ENCODE measurements at places on chromosomes 7 and 10.

GRCh38 chr10:118746246-118746645 is 8.5 kb downstream of the CACUL1 start:
- DNase-seq, result no peak

GRCh38 chr7:42614636-42615035 is 297.2 kb downstream of the C7orf25 start:
- no peak for DNase-seq

DNA sequence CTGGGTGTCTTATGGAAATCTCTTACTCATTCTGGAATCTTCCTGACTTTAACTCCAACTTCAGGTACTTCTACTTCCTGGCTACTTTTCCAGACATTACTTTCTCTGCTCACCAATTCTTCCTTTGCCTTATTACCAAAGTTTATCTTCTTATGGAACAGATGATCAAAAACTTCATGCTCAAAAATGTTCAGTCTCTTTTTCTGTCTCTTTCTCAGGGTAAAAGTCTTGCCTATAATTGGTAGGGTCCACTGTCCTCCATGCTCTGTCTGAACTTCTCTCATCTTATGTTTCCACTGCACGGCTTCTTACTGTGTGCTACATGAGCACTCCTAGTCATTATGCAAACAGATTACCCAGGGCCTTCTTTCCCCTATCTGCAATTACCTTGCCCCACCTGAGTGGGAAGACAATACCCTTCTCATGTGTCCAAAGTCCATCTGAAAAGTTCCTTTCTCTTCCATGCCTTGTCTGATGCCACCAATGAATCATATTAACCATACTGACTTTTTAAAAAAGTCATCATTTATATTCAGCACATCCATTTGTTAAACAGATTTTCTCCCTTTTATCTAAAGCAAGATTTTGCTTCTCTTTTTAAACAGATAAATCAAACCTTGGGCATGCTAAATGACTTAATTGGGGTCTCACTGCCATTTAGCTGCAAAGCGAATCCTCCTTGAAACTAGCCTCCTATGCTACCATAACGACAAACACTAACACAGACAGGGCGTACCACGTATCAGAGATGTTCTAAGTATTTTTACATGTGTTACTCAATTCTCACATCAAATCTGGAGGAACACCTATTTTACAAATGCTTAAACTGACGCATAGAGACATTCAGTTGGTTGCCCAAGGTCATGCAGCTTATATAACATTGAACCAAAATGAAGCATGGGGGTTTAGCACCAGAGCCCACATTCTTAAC is 48.8 kb downstream of the SEMA3C start:
- no peak for DNase-seq

- no peak for DNase-seq
Observed at GRCh38 chr10:101725296-101726114, 30.5 kb upstream of the FBXW4 start.

GRCh38 chr10:9045311-9045710 is 990.8 kb downstream of the GATA3 start:
- DNase-seq, result no peak

GRCh38 chr7:138066954-138067394 is 9.3 kb upstream of the AKR1D1 start:
- DNase-seq, result no peak

DNA sequence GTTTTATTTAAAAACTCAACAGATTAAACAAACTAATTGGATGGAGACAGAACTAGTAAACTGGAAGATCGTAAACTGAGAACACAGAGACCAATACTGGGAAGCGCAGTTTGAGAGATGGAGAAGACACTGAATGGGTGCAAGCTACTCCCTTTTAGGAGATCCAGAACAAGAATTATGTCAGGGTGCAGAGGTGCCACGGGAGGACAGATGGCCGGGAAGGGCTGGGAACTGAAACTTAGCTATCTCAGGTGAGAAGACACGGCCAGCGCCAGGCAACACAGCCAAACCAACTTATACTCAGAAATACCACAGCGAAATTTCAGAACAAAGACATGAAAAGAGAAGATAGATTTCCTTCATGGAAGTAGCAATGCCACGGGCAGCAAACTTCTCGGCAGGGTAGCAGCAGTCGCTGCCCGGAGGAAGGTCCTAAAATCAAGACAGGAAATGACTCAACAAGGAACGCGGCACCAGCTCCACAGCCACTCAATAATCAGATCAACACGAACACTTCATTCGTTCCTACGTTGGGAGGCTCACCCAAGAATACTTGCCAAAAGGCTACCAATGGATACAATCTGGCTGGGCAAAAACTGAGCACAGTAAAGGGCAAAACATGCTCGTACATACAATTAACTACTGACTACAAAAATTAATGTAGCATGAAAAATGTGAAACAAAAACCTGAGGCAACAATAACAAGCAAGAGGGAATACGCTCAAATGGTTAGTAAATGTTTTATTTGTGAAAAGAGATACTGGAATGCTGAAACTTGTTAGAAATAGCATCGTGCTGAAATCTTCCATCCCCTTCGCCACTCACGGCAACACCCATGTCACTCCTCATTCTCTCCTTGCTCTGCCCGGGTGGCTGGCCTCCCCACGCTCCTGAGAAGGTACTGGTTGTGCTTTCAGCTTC is 2.2 kb upstream of the LRRC27 start:
- no peak for DNase-seq

DNA sequence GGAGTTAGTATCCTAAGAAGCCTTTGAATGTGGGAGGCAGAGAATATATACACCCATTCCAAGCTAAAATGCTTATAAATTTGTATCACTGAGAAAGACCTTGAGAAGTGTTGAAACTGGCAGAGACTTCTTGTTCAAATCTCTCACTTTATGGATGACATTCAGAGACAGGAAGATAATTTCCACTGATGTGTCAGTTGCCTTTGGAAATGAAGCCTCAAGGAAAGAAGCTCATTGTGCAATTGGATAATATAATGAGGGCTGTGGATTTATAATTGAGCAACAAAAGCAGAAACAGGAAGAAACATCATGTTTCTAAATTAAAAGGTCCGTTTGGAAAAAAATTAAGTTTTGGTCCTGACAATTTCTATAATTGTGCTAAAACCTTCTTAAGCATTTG is 789.9 kb upstream of the IGFBP3 start:
- DNase-seq, result no peak

DNA sequence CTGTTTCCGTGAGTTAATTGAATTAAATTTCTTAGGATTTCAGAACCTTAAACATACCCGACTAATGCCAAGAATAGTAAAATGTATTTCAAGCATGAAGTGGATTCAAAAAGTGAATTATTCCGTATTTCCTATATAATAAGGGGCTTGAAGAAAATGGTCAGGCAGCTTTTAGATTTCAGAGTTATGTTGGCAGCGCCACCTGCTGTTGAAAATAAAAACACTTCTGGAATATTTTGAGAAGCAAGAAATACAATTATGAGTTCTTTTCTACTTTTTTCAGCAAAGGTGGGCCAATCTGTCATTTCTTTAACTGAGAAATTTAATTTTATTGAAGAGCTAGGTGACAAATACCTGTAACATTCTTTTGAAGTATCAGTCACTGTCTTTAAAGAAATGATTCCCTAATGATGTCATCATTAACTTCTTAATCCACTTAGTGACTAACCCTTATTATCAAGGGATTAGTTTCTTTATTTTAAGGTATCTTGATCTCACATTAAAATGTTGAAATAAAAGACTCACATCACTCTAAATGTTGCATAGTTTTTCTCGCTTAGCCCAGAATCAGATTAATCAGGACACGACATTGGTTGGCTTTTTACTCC is 36.6 kb upstream of the AGR3 start:
- DNase-seq, result no peak

- DNase-seq, result no peak
Observed at GRCh38 chr10:77087366-77087765, 550.2 kb downstream of the KCNMA1 start.

DNA sequence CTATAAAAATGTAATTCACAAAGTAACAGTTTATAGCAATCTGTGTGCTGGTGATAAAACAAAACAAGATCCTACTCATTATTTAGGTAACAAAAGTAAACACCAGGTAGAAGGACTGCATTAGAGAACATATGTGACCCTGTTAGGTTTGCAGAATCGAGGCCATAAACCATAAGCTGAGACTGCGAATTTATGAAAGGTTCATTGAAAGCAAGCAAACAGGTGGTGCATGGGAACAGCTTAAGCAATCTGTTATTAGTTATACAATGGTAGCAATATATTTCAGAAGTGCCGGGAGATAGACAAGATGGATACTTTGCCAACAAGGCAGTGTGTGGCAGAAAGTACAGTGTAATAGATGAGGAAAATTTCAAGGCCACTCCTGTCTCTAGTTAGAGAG is 23.5 kb upstream of the FAM133B start:
- DNase-seq, result no peak

GRCh38 chr7:127946847-127947246 is 84.4 kb downstream of the LRRC4 start:
- no peak for DNase-seq

DNA sequence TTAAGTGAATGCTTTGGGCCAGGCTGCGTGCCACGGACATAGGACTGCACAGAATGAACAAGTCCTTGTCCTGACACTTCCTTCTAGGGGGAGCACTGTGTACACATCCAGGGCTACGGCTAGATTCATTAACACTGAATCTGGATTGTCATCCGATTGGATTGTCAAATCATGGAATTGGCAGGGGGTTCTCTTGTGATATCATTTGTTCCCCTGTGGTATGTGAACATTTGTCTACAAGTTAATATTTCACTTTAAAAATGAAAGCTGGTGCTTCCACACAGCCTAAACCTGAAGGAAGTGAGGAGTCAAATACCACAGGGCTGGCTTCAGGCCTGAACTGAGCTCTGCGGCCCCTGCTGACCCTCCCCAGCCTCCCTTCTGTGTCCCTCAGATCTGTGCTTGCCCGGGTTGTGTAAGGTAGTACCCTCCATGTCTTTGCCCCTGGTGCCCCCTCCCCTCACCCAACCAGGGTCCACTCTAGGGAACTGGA is 75.6 kb downstream of the SNX10 start:
- DNase-seq, result no peak

DNA sequence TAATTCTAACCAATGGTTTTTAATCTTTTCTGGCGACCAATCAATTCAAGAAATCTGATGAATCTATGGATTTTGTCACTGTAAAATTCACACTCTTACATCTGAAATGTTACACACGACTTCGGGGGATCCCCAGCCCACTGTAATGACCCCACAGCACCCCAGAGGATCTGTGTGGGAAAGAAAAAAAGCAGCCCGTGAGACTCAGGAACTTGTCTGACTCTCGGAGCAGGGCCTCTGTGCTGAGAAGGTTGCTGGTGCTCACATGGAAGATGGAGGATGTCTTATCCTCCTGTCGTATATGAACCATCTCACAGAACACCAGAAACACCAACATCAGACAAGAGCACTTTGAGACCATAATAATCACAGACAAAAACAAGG is 228.4 kb upstream of the INHBA start:
- DNase-seq, result no peak

DNA sequence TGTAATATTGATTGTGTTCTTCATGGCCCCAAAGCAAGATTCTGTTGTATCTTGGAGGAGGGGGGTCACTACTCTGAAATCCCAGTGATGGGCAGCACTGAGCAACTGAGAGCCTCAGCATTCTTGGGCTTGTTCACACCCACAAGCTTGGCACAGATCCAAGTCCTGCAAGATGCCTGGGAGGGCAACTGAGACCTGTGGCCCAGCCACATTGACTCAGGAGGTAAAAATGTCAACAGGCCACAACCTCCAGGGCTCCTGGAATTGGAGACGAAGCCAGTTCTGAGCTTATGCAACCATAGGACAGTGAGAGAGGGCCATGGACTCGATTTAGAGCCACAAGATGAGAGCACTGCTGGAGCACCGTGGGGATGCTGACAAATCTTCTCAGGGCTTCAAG is 3.1 kb upstream of the DOCK1 start:
- no peak for DNase-seq

DNA sequence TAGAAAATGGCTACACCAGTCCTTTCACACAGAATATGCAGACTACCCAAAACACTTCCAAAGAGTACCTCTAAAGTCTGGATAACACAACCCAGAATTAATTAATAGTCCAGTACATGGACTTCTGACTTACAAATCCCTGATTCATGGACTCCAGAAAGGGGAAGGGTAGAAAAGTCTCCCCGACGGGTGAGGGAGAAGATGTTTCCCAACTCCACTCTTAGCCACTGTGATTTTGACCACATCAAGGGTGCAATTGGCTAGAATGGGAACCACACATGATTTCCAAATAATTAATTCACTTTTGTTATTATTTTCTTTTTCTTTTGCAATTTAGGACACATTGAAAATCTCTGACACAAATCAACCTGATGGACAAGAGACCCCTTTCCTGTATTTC is 1.4 kb downstream of the TMEM130 start:
- no peak for DNase-seq

DNA sequence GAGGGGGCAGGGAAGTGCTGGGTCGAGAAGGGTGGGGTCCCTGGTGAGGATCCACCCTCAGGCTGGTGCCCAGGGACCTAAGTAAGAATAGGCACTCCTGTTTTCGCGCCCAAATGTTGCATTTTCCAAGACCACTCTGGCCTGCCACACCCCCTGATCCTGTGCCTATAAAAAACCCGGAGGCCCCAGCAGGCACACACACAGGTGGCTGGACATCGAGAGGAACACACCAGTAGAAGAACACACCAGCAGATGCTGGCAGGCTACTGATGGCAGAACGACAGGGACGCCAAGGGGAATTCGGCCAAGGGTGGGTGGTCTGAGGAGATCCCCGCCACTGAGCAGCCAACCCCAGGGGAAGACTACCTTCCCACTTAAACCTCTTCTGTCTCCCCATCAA is 633.9 kb upstream of the POT1 start:
- no peak for DNase-seq

DNA sequence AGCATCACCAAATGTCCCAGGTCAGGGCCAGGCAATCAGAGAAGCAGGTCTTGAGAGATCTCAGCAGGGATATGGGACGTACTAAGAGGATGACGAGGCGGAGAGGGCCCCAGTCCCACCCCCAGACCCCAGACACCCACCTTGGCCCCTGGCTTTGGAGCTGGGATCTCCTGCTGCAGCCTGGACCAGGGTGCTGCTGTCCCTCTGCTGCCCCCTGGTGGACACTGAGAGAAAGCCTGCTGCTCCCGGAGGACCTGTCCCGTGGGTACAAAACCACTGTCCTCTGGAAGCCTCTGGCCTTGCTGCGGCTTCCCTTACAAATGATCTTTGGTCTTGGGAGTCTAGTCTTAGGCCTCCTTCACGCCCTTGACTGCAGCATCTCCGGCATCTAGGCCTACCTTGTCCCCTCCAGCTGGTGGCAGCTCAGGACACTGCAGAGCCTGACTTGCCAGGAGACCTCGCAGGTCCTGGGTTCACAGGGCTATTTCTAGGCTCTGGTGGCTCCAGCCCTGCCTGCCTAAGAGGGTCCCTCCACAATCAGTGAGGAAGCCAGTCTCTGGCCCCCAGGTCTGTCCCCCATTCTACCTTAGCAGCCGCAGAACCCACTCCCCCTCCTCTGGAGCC is 97.1 kb downstream of the RGS10 start:
- DNase-seq, result peak; percentile 62

GRCh38 chr7:80721883-80722615 is 83.6 kb downstream of the CD36 start:
- no peak for DNase-seq

GRCh38 chr10:104472505-104472904 is 118.9 kb downstream of the CFAP58 start:
- DNase-seq, result no peak
